Glutamatergic neuron (in vitro differentiated cells): ENCODE measurements at places on chromosomes 1 and 21. TPM values are rescaled to one million over a fixed set of nuclear protein-coding genes. Genes with fewer than 3 reads are reported as not detected.

AMPD1 gene
- total RNA-seq, result not detected

SLC22A15 gene
- total RNA-seq, result 49.4 TPM

FCMR gene
- not detected for total RNA-seq

- H3K4me1 ChIP-seq, result peaks cover 3% of the 10 kb centered on the region
- no peak for DNase-seq
- H3K27ac ChIP-seq, result no peak overlapping the region
- no peaks in the 10 kb centered on the region for H3K36me3 ChIP-seq
- peaks cover 5% of the 10 kb centered on the region for H3K27me3 ChIP-seq
These were observed 60.1 kb downstream of the TMCO4 start for GRCh38 chr1:19739628-19740027.

- H3K27ac ChIP-seq, result no peak overlapping the region
- no peak overlapping the region for H3K4me3 ChIP-seq
- H3K36me3 ChIP-seq, result peaks cover 37% of the 10 kb centered on the region
- DNase-seq, result no peak
These were observed 32.2 kb downstream of the SDCCAG8 start for GRCh38 chr1:243288062-243288461.

DNA sequence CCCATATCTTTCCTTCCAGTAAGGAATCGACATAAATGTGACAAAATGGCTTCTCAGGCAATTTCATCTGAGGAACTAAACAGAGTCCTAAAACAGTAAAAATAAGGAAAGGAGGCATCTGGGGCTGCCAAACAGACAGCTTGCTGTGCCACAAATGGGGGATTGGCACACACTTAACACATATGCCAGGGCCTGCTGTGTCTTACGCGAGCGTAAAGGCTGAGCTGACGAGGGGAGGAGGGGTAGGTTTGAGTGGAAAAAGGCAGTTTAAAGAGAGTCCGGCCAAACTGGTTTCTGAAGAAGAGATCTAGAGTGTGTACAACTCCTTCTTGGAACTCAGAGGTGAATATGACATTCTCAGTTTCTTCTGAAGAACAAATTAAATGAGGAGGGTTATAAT lies 244.1 kb upstream of the MAP1LC3C start:
- no peaks in the 10 kb centered on the region for H3K36me3 ChIP-seq
- no peaks in the 10 kb centered on the region for H3K27me3 ChIP-seq
- no peak overlapping the region for H3K4me3 ChIP-seq

VANGL1 gene
- 4.6 TPM for total RNA-seq
